Liver (tissue), 10 donors: ENCODE measurements at places on chromosomes 1 and 21. TPM values are rescaled to one million over a fixed set of nuclear protein-coding genes. Genes with fewer than 3 reads are reported as not detected.

Gene CHODL
- not detected for total RNA-seq

Gene IVL
- total RNA-seq, result not detected

Gene DISP3
- total RNA-seq, result 0.08 TPM

Gene CD1E
- total RNA-seq, result 0.56 TPM

Gene FAM163A
- not detected for total RNA-seq

Gene TAL1
- 3.5 TPM for total RNA-seq

Gene TGFBR3
- total RNA-seq, result 12.3 TPM

Gene DENND1B
- 9.3 TPM for total RNA-seq

Gene C1orf226
- total RNA-seq, result 25.2 TPM

Gene ADCY10
- 0.89 TPM for total RNA-seq

Gene PTGER3
- total RNA-seq, result 0.25 TPM

Gene GUCA2B
- not detected for total RNA-seq

Gene FMO3
- total RNA-seq, result 11.1 TPM

Gene C1orf141
- not detected for total RNA-seq

Gene PEX14
- total RNA-seq, result 7.1 TPM

Gene VWA5B1
- total RNA-seq, result not detected

Gene NR5A2
- total RNA-seq, result 17.5 TPM

Gene TTC34
- total RNA-seq, result 0.25 TPM

Gene PTAFR
- total RNA-seq, result 4.1 TPM

Gene LRRC38
- not detected for total RNA-seq

Gene RGS16
- 0.59 TPM for total RNA-seq

Gene DSCAM
- 0.17 TPM for total RNA-seq

Gene SLC45A3
- total RNA-seq, result 5.9 TPM

Gene VANGL2
- 0.17 TPM for total RNA-seq

Gene FAAH
- 41.5 TPM for total RNA-seq

Gene RAB3B
- 5.4 TPM for total RNA-seq

Gene AGBL4
- 0.75 TPM for total RNA-seq

Gene CELA3A
- 0.23 TPM for total RNA-seq

Gene PRAMEF10
- total RNA-seq, result not detected

Gene FMN2
- total RNA-seq, result not detected

Gene ESPN
- 61.5 TPM for total RNA-seq

Gene FCGR2B
- total RNA-seq, result 7.9 TPM

Gene SPRR2F
- not detected for total RNA-seq

Gene ANKRD65
- total RNA-seq, result 0.17 TPM
